SHP77 treated with DMSO at 0.1 percent for 48 hours (cell line): ENCODE measurements at places on chromosomes 12 and 14.

GRCh38 chr12:1848146-1848545, 27.8 kb downstream of the LRTM2 start:
- no peak for DNase-seq

DNA sequence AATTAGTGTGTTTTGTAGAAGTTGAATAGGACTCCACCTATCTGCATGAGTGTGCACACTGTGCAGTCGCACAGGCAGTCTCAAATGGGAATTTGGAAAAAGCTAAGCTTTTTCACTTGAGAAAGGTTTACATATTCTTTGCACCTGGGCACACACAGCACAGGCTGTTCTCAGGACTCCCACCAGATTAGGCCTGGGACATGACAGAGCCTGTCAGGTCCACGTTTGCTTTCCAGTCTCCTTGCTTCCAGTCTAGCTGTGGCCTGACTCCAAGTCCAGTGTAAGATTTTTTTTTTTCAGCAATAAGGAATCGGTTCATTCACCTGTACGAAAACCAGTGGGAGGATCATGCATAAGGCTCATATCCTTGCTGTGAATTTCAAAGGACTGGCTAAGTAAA, 181.3 kb downstream of the ZFP36L1 start:
- no peak for DNase-seq

DNA sequence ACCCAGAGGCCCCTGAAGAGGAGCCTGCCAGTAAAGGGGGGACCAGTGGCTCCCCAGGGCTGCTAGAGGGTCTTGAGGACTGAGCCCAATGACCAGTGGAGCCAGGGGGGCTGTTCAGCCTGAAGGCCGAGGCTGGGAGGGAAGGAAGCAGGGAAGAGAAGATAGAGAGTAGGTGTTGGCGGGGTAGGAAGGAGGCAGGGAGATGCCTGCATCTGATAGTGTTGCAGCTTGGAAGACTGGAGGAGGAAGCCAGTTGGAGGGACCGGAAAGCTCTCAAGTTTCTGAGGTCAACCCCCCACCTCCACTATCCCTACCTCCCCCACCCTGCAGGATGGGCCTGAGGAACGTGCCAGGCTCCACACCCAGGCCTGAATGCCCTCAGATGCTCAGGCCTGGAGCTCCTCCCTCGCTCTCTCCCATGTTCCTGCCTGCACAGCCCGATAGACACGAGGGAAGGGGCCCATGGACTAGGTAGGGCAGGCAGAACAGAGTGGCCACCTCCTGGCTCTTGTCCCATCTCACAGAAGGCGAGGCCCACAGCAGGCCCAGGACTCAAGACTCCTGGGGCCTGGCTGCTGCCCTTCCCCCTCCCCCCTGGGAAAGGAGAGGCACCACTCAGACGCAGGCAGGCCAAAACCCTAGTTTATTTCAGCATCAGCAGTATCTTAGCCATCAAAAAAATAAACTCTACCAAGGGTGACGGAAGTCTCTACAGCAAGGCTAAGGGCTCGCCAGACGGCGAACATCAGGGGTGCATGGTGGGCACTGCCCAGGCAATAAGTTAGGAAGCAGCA, 3.4 kb downstream of the CKB start:
- DNase-seq = no peak

DNA sequence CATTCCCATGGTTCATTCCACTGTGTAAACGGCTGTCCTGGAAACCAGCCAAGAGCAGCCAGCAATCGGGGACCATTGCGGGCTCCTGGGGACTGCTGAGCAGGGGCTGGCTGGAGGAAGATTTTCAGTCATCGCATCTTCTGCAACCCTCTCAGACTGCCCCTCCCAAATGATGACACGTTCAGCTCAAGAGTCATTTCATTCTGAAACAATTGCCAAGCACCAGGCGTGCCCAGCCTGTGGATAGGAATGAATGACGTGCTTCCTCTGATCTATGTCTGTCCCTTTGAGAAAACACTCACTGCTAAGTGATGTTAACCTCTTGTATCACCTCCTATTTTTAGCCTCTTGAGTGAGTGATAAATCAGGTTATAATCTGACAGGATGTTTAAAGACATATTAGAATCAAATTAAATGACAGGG, 62.0 kb downstream of the NDUFA12 start:
- DNase-seq = peak; percentile 52

DNA sequence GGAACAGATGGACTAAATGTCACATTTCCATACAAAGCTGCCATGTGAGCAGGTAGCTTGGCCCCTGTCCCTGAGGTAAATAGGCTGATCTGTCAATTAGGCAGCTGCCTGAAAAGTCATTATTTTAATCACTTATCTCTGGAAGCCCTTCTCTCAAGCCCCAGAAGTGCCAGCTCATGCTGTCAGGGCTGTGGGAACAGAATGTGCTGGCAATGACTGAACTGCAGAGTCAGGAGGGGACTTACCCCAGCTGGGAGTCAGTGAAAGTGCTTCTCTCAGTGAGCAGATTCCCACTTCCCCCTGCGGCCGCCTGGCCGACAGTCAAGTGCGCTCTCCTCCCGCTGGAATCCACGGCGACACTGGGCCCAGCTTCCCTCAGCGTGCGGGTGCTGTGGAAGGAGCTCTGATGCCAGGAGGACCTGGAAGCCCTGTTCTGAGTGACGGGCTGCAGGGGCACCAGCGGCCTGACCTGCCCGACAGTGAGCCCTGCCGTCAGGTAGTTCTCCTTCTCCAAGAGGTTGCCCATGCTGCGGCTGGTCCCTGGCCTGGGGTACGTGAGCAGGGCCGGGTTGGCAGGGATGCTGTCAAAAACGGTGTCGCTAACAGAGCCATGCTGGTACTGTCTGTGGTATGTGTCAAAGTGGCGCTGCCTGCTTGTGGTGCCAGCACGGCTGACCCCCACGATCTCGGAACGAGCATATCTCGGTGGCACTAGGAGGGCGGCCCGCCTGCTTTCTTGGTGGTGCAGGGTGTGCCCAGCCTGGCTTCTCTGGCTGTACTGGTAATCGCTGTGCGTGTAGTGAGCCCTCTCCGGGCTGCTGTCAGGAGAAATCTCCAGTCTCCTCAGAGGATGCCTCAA, 18.7 kb downstream of the PKP2 start:
- DNase-seq = no peak

DNA sequence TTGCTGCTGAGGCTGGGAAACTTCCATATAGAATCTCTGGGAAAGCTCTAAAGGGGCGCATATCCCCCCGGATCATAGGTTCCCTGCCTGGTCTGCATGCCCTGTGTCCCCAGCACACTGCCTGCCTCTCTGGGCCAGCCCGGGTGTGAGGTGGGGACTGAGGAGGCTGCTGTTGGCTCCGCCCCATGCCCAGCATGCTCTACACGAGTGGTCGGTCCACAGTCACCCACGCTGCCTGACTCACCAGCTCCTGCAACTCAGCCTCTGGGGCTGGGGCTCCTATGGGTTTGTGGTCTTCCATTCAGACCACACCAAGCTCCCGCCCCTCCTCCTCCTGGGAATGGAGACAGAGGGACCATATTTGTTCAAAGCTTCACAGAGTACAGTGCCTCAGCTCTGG, 88.5 kb upstream of the ANO2 start:
- DNase-seq = no peak

DNA sequence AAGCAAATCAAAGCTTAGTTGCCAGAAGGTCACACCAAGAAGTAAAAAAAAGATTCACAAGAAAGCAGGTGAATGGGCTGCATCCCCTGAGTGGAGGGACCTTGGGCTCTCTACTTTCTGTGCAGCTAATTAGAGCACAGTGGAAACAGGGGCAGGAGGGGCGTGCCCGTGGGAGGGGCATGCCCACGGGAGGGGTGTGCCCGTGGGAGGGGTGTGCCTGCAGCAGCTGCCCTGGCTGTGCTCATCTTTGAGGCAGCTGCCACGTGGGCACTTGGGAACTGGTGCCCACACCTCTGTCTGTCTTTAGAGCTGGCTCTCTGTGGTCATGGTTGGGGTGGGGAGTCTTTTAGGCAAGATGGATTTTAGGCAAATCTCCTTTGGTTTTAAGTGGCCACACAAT, 60.0 kb downstream of the EML1 start:
- no peak for DNase-seq

GRCh38 chr14:94373708-94374107, 14.7 kb downstream of the SERPINA1 start:
- DNase-seq = no peak

- no peak for DNase-seq
Measured at GRCh38 chr12:94618995-94619695, 31.2 kb downstream of the TMCC3 start.

DNA sequence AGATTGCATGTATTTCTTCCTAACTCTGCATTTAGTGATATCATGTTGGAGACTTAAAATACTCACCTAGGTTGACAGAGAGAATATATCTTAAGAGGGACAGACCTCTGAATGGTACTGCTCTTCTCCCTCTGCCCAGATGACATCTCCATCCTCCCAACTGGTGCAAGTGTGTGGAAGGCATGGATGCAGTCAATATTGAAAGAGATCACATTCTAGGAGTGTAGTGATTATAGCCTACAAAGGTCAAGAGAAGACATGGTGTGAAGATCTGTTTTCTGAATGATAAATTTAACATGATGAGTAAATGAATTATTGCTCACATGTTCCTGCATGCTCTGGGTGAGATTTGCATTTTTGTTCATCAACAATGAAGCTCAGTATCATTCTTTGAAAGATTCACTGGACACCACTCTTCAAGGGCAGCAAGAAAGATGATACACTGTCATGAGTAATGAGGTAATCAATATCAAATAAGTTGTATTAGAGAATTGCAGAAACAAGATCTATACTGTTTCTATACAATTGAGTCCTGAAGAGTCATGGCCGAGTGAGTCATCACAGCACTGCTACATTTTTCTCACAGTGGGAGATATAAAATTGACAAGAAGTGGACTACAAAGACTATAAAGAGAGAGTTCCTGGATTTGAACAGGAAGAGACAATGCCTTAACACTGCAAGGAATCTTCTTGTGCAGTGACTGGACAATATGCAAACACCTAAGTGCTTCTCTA, 183.3 kb upstream of the KRR1 start:
- no peak for DNase-seq

DNA sequence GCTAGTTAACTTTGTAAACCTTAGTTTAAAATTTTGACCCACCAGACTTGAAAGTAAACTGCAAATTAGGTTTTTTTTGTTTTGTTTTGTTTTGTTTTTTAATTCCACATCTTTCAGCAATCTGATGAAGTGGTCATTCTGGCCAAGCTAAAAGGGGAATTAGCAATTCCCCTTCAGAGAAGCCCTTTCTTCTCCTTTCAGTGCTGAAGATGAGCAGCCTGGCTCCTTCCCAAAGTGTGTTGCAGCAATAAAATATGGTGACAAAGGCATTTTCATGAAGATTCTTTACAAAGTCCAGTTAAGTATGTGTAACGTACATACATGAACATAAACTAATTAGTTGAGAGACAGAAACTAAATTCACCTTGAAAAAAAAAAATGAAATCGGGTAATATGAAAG, 380.1 kb downstream of the NOVA1 start:
- no peak for DNase-seq

DNA sequence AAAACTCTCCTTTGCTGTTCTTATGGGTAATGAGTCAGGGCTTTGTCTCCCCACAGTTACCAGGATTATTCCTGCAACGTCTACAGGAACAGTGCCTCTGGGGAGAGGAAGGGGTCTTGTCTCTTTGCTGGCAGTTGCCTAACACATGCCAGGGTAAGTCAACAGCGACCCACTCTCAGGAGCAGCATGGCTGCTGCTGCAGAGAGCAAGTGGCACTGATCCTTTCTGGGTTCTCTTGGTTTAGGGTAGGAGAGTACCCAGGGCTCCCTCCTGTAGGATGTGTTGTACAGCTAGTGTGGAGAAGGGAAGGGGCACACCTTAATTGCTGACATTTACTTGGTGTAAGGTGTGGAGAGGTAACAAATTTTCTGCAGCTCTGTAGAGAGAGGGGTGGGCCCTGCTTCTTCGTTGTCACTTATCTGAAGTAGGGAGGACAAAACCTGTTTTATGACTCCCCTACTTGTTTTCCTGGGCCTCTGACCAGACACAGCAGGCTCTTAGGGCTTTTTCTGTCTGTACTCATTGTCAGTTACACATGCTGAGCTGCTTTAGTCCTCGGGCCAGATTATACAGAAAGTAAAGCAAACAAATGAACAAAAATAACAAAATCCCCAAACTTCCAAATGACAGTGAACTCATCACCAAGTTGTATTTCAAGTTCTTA, 168.2 kb downstream of the ACSS3 start:
- DNase-seq = peak; percentile 62

DNA sequence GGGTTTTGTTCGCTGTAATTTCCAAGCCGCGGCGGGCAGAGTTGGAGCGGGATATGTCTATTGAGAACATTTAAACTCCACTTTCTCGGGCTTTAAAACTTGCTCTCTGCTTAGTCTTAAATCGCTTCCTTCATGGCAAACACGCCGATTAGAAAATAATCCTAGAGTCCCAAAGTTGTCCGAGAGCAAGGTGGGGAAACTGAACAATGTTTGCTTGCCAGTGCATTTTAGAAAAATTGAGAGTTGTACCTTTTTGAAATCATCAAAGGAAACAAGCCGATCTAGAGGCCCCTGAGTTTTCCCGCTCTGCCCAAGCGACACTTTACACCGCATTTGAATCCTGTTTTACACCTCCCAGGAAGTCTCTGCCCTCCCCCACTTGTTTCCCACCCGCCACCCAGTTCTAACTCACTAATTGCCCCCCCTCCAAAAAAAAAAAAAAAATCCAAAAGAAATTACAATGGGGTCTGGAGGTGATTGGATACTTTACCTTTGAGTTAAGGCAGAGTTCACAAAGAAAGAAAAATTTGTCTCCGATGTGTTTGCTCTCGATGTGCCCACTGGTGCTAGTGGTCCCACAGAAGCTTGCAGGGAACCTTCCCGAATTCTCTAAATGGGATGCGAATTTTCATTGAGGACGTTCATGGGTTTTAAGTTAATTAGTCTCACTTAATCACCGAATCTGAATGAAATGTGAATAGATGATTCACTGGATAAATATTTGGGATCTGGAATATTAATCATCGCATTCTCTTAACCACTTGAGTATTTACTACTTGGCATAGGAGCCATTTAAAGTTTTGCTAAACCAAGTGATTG, 2.3 kb downstream of the HMGA2 start:
- DNase-seq = no peak

- DNase-seq = no peak
Measured at GRCh38 chr12:29625359-29625953, 128.0 kb upstream of the OVCH1 start.

- DNase-seq = peak; percentile 62
Measured at GRCh38 chr14:101029668-101030290, 126.3 kb upstream of the RTL1 start.

DNA sequence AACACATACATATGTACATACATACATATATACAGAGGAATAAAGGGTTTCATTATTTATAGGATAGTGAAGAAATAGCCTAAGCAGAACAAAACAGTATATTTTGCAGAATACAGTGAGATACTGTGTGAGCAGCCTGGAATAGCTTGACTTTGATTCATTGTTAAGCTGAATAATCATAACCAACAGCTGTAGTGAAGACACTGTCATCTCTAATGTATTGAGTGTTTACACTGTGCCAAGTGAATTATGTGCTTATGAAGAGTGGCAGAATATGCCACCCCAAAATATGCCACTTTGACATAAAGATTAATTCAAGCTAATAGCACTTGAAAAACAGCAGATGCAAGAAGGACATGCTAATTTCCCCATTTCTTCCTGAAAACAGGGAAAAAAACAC, 48.2 kb upstream of the LRFN5 start:
- peak; percentile 39 for DNase-seq
